ENCODE measurements at places on chromosomes 16 and 17.

DNA sequence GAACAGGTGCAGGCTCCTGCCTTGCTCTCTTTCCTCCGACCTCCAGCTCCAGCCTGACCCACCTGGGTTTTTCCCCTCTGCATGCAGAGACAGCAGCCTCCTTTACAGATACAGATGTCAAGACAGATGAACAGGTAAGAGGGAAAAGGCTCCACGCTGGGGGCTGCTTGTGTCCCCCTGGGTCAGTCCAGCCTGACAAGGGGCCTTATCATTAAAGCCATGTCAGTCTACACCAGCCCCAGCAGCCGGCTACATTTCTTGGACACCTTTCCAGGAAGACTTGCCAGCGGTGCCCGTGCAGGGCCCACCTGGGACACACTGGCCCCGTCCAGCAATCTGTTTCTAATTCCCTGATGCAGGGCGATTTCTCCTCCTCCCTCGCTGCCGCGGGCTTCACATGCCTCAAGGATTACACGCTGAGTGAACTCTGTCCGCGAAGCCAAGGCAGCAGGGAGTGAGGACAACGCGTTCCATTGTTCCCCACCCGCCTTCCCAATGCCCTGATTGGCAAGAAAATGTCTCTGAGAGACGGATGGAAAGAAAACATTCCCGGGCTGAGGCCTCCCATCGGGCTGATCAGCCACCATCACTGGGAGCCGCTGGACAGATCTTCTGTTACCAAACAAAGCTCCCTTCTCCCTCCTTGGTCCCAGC, 184.7 kb downstream of the C16orf95 start:
- DNase-seq, result no peak

DNA sequence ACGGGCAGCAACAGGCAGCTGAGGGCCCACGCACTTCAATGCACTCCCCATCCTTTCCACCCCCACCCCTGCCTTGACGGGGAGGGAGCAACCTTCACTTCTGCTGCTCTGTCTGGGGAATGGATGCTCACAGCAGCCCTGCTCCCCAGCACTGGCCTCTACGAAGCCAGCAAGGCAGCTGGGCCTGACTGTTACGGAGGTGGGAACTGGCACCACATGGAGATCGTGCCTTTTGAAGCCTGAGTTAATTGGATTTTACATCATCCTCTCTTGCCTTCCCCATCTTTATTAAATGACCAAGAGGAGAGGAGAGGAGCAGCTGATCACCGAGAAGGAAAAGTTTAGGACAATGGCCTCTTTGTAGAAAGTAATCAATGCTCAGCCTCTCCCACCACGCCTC, 187.0 kb upstream of the RPL38 start:
- DNase-seq, result no peak

DNA sequence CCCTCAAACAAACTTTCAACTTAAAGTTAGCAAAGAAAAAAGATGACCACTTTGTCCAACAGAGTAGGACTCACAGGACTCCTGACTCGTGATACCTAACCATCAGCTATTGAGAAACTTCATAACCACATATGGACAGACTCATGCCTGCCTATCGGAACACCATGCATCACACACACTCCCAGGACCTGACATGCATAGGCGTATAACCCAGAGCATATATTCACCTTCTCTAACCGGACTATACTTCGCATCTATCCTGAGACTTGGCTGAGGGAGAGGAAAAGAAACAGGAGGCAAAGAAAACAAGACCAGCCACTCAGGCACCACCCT, 2.2 kb downstream of the PIP4K2B start:
- DNase-seq, result no peak

DNA sequence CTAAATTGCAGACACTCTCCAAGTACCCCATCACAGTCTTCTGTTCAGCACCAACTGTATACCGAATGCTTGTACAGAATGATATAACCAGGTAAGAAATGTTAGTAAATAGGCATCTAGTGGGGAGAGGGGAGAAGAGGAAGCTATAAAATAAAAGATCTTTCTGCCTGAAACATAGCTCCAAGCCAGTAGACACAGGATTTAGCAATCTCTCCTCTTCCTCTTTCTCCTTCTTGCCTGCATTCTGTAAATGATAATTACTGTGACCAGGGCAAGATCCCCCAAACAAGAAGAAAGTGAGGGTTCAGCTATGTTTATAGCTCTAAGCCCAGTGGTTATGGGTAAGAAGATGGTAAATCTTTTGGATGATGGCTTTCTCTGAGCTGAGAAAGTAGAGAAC, 17.9 kb downstream of the ACSM3 start:
- DNase-seq, result no peak

GRCh38 chr17:30271102-30271501, 20.6 kb downstream of the BLMH start:
- DNase-seq, result no peak

GRCh38 chr16:27721531-27722181, 171.7 kb downstream of the KATNIP start:
- no peak for DNase-seq

DNA sequence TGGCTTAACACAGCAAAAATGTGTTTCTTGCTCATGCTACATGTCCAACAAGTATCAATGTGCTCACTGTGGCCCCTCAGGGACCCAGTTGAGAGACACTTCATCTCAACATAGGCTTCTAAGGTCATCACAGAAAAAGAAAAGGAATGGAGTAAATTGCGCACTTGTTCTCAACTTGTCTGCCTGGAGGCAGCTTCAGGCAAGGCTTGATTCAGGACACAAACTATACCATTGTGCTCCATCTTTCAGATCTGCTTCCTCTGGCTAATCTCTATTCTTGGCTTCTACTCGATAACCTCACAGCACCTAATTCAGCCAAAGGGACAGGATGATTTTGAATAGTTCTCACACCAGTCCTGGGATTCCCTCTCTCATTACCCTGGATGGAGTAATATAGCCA, 35.6 kb downstream of the HS3ST2 start:
- DNase-seq, result no peak

DNA sequence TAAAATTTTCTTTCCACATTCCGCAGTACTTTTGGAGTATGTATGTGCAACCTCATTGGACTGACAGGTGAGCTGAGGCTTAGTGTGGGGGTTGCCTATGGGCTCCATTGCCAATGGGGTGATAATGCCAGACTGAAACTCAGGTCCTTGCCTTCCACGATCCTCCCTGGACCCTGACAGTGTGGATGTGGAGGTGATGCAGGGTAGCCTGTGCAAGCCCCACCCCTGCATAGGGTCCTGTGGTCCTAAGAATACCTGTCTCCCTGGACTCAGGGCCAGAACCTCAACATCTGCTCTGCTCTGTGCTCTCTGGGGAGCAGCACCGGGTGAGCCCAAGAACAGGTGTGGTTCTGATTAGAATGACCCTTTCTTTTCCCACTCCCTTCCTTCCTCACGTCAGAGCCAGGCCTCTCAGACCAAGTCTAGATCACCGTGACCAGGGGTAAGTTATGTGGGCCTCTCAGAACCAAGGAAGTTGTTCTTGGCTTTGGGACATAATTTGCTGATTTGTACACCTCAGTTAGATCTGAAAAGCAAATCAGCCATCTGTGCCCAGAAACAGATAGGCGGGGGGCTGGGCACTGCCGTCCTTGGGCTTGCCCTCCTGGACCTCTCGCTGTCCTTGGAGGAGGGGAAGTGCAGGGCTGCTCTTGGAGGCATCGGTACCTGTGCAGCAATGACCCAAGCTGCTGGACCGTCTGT, 8.4 kb upstream of the TNS4 start:
- DNase-seq, result no peak

GRCh38 chr16:65547772-65548446, 426.0 kb upstream of the CDH11 start:
- no peak for DNase-seq

GRCh38 chr16:79597277-79598062, 3.1 kb downstream of the MAF start:
- DNase-seq, result no peak

DNA sequence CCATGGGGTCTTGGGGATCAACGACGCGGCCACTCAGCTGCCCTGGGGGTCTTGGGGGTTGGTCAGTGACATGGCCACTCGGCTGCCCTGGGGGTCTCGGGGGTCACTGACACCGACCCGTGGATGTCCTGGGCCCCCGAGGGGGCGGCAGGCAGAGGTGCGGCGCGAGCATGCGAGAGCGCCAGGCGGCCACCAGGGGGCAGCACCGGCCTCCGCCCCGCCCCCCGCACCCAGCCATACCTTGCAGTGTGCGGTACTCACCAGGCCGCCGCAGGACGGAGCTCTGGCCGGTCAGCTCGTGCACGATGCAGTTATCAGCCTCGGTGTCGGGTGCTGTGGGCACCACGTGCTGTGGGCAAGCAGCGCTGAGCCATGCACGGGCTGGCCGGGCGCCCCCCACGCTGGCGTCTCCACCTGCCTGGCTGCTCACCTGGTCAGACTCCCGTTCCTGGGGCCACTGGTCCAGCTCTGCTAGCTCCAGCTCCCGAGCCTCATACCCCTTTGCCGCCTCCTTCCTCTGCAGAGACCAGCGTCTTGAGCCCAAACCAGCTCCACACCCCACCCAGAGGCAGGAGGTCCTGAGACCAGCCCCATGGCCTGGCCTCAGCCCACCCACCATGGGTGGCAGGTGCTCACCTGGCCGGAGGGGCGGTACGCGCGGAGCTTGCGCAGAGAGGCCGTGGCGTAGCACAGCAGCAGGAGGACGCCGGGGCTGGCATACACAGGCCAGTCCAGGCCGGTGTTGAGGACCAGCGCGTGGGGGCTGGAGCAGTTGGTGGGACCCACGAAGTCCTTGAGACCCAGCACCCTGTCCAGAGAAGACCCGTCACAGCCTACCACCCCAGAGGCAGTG, 31.2 kb downstream of the CTU2 start:
- peak; percentile 57 for DNase-seq

DNA sequence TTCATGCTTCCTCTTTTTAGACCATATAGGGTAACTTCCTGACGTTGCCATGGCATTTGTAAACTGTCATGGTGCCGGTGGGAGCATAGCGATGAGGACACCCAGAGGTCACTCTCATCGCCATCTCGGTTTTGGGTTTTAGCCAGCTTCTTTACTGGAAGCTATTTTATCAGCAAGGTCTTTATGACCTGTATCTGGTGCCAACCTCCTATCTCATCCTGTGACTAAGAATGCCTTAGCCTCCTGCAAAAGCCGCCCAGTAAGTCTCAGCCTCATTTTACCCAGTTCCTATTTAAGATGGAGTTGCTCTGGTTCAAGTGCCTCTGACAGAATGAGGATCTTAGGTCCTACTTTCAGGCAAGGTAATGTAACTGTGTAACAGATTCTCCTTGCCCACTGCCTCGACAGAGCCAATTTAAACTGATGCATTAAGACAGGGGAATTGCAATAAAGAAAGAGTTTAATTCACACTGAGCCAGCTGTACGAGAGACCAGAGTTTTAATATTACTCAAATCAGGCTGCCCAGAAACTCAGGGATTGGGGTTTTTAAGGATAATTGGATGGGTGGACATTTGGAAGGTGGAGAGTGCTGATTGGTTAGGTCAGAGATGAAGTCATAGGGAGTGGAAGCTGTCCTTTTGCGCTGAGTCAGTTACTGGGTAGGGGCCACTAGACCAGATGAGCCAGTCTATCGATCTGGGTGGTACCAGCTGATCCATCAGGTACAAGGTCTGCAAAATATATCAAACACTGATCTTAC, 59.9 kb upstream of the ATF7IP2 start:
- peak; percentile 14 for DNase-seq

GRCh38 chr16:75079346-75079926, 37.1 kb downstream of the LDHD start:
- no peak for DNase-seq

- no peak for DNase-seq
Measured at GRCh38 chr17:81898885-81899284, 3.2 kb upstream of the NPB start.

DNA sequence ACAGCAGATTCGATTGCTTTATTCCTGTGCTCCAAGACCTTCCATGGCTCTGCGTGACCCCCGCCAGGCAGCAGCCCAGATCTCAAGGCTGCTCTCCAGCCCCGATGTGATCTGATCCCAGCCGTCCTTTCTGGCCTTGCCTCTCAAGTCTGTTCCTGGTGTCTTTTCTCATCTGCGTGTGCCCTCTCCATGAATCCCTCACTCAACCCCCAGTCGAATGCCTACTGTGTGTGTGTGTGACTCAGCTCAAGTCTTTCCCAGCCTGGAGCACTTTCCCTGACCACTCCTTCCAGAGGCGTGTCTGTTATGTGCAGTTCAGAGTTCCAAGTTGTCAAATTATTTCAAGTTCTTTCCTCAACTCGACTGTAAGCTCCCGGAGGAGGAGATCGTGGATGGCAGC, 64.0 kb downstream of the MRM1 start:
- DNase-seq, result no peak

DNA sequence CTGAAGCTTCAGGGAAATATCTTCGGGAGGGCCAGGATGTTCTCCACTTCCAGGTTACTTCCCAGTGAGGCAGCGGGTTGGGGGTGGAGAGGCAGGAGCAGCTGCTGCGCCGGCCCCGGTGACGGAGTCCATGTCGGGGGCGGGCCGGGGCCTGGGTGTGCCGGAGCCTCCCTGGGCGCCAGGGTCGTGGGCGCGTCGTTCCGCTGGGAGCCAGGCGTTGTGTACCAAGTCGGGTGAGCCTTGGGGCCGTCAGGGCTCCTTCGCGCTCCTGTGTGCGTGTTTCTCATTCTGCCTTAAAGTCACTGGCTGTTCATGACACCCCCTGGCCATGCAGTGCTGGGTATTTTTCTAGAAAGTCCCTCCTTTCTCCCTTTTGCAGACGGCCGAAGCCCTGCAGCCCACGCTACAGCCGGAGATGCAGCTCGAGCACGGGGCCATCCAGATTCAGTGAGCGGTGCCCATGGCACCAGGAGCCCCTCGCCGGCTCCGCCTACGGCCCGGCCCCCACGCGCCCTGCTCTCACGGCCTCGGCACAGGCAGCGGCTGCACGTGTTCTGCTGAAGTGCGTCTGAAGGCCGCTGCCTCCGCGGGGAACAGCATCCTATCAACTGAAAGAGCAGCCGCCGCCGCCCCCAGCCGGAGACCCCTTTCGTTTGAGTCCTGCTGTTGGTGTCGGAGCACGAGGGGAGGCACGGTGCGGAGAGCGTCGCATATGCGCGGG, 125.1 kb downstream of the BANP start:
- DNase-seq, result no peak

- DNase-seq, result peak; percentile 71
Measured at GRCh38 chr17:39617446-39618245, 9.1 kb upstream of the PPP1R1B start.

DNA sequence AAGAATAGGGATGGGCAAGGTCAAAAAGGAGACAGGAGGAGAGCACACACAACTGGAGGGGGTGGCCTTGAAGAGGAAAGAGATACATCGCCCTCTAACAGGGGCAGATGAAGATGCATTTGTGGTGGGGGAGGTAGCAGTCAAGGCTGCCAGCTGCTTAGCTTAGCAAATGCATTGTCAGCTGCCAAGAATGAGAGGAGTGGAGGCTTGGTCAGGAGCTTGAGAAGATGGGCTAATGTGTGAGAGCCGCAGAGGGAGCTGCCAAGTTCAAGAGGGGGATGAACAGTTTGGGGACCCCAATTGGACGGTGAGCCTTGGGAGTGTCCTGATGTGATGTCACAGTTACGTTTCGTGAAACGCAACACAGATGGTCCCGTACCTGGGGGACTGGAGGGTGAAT, 28.9 kb upstream of the GNA13 start:
- DNase-seq, result no peak

DNA sequence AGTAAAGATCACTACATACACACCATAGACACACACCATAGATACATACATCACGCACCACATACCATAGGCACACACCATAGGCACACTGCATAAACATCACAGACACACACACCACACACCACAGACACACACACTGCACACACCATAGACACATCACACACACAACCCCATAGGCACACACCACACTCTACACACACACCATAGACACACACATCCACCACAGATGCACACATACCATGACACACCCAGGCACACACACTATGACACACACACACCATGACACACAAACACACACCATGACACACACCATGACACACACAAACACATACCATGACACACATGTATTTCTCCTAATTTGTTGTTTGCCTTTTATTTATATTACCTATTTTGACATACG, 14.1 kb downstream of the TBC1D16 start:
- no peak for DNase-seq
